ENCODE measurements at places on chromosomes 7 and 10.

DNA sequence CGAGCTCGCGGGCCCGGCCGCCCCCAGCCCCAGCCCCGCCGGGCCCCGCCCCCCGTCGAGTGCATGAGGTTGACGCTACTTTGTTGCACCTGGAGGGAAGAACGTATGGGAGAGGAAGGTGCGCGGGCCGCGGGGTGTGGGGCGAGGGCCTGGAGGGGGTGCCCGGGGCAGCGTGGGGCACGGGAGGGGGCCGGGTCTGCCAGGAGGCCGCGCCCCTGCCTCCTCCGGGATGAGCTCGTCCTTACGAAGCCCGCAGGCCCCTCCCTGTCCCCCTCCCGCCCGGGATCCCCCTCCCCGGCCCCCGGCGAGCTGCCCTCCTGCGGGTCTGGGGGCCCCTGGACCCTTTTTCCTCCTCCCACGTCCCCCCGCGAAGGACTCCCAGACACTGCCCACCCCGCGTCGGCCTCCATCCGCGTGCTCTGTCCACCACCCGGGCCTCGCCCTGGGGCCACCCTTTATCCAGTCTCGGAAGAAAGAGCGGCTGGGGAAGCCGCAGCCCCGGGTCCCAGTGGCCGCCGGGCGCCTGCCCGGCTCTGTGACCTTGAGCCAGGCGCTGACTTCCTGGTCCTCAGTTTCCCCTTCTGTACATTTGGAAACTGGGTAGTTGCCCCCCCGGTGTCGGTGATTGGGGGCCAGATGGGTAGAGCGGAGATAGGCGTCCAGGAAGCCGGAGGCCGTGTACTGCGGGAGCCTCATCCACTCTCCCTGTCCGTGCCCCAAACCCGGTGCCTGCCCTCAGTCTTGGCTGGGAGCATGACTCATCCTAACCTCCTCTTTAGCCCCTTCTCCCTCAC lies 521 bp downstream of the LIMK1 start:
- DNase-seq = no peak

DNA sequence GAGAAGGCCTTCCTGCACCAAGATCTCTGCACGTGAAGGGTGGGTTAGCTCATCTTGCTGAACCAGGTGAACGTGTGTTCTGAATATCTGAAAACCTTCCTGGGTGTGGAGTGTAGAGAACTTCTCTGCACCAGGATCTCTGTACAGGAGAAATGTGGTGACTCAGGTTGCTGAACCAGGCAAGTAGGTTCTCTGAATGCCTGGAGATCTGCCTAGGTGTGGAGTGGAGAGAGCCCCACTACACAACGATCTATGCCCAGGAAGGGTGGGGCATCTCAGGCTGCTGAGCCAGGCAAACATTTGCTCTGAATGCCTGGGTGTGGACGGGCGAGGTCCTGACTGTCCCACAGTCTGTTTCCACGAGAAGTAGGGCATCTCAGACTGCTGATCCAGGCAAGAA lies 1002.3 kb upstream of the KCND2 start:
- DNase-seq = no peak

DNA sequence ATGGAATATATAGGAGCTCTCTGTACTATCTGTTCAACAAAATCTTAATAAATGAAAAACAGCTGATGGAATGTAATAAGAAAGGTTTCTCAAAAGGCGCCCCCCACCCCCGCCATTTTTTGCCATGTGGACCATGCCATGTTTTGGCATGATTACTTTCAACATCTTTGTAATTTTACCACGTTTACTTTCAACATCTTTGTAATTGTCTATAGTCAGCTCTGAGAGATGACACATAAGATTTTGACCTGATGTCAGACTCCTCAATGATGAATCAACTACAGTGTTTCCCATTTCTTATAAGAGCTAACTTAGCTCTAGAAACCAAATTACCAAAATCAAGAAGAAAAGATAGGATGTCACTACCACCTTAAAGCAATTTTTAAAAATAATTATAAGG lies 144.9 kb upstream of the AHR start:
- DNase-seq = no peak

- DNase-seq = no peak
Measured at GRCh38 chr7:150737265-150738055, at the start of gene GIMAP5. GIMAP5 (plus strand) TSS chr7:150737418; CDS start chr7:150740885, 3,467 bp downstream.

- no peak for DNase-seq
Measured at GRCh38 chr7:44383566-44383965, 58.2 kb upstream of the CAMK2B start.

GRCh38 chr7:10855583-10855982 lies 118.1 kb upstream of the PHF14 start:
- DNase-seq = no peak

DNA sequence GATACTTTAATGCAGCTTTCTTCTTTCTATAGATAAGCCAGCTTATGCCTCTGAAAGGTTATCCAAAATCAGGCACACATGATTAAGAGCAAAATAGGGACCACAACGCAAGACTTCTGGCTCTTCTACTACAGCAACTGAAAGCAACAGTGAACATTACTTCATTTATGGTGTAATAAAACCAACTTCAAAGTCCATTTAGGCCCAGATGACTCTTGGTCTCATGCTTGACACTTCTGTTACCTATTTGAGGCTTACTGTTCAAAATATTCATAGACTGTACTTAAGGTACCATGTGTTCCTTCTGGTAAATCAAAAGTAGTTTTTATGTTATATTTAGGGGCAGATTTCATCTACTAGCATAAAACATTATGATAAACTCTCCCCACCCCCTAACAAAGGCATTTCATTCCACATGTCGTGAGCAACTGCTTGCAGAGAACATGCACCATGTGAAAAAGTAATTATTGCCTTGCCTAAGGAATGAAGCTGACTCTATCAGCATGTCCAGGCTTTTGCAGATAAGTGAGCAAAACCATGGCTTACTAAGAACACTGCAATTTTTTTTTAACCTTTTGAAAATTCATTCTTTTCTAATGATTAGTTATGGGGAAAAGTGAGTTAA lies 154.9 kb upstream of the ITGB1 start:
- DNase-seq = no peak

DNA sequence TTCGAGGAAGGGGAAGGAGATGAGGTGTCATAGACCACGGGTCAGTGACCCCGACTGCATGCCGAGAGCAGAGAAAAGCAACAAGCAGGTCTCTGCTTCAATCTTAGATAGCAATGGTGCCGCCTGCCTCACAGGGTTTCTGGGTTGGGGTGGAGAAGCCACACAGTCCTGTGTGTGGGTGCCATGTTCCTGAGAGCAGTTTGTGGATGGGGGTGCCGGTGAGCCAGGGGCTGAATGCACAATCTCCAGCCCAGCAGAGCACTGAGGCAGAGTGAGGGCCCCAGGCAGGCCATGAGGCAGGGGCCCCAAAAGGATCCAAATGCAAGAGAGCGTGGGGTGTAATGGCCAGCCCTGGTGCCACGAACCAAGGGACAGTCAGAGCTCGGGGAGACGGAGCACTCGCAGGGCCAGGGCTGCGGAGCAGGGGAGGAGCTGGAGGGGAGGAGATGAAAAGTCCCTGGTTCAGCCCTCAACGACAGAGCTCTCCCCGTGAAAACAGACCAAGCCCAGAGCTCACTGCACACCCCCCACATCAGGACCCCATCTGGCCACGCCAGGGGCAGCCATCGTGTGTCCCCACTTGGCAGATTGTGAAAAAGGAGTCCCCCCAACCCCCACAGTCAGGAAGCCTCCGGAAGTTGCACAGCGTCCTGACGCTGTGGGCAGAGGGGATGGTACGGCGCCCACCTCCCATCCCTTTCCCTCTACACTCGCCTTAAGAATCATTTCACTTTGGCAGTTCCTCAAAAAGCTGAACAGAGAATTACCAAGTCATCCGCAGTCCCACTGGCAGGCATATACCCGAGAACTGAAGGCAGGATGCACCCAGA lies 19.9 kb downstream of the WDR86 start:
- no peak for DNase-seq

DNA sequence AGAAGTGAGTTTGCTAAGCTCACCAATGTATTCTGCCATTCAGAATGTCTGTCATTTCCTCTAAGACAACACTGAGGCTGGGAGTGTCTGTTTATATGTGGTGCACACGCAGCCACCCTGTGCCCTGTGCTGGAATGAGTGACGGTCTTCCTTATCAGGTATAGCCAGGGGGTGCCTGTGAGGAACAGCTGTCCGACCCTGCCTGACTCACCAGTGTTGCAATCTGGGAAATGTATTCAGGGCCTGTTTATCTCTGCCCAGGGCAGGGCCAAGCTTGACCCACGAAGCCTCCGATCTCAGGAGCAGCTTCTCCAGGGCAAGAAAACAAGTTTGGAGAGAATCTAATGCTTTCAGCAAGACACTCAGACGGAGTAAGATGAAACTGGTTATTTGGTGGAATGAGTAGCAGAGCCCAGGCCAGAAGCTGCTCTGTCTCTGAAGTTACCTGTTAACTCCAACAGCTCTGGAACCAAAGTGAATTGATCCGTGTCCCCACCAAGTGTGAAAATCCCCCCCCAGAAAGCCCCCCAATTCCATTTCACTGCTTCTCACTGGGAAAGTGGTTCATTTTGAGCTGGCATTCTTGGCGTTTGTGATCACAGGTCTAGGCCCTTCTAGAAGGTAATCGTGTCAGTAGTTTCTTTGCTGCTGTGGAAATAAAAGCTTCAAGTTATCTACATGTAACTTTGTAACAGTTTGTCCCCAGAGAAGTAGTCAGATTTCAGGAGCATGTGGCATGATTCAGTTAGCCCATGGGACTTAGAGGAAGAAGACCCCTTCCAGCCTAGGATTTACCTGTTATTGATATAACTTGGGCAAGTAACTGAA lies 6.1 kb upstream of the UBE2H start:
- DNase-seq = no peak

GRCh38 chr10:1059902-1060301 lies 3.7 kb downstream of the WDR37 start:
- DNase-seq = no peak

DNA sequence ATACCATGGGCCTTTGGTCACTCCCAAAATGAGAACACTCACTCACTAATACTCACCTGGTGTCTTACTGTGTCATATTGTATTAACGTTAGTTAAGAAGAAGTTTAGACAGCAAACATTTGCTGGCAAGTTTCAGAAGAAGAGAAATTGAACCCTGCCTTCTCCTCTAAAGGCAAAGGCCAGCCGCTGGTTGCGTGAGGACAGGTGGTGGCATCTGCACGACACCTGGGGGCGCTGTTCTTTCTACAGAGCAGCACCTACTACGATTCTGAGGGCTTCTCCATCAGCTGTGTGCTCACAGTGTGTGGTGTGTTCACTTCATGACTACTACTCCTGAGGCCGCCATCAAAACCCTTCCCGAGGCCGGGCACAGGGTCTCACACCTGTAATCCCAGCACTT lies 17.9 kb upstream of the CLEC2L start:
- DNase-seq = no peak

DNA sequence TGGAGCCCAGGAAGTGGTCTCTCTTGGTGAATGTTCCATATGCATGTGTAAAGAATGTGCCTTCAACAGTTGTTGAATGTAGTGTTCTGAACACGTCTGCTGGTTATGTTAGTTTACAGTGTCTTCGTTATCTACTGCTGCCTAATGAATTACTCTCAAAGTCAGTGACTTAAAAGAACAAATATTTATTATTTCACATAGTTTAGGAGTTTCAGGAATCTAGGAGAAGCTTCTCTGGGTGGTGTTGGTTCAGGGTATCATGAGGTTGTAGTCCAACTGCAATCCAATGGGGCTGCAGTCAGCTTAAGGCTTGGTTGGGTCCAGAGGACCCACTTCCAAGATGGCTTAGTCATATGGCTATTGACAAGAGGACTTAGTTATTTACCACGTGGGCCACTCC lies 36.6 kb upstream of the IGFBP3 start:
- DNase-seq = no peak

DNA sequence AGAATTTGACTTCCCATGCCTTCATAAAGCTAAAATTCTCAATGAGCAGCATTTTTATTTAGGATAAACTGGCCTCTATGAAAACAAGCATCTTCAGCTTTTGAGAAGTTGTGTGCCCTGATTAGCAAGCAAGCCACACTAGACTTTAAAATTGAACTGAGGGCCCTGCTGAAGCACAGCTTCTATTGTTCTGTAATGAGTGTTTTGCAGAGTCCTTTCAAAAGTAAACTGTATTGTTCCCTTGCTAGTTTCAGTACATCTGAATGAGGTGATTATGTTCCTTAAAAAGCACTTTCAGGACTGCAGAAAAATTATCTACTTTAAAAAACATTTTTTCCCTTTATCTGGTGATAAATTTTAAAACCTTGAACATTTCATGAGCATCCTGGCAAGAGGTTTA lies 113.3 kb upstream of the PRPS1L1 start:
- DNase-seq = no peak

DNA sequence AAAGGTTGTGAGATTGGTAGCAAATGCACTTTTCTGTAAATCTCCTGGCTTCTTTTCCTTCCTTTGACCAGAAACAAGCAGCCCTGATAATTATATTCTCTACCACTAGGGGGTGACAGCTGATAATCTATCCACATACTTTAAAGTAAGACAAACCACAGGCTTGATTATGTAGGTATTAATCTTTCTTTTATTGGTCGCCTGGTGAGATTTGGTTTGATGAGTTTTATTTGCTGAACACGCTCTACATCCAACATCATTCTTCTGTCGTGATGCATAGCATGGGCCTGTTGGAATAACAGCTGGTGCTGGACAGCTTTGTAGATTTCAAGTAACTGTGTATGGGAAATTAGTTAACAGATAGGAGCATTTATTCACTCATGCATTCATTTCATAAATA lies 63.5 kb downstream of the ZNF365 start:
- DNase-seq = no peak

- no peak for DNase-seq
Measured at GRCh38 chr7:158109364-158110033, 478.1 kb downstream of the PTPRN2 start.

DNA sequence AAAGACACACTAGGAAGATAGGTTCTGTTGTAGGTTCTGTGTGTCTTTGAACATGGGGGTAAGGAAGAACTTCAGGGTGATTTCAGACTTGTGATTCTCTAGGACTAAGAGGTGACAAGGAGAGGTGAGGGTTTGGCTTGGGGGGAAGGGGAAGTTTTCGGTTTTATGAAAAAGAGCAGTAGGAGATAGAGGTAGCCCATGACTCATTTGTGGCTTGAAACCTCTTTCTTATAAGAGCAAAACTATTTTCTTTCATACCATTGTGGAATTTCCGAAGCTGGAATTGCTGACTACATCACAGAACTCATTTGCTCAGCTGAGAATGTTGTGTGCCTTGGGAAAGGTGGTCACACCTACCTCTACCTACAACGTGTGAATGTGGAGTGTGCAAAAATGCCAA lies 39.6 kb upstream of the IKZF1 start:
- no peak for DNase-seq

DNA sequence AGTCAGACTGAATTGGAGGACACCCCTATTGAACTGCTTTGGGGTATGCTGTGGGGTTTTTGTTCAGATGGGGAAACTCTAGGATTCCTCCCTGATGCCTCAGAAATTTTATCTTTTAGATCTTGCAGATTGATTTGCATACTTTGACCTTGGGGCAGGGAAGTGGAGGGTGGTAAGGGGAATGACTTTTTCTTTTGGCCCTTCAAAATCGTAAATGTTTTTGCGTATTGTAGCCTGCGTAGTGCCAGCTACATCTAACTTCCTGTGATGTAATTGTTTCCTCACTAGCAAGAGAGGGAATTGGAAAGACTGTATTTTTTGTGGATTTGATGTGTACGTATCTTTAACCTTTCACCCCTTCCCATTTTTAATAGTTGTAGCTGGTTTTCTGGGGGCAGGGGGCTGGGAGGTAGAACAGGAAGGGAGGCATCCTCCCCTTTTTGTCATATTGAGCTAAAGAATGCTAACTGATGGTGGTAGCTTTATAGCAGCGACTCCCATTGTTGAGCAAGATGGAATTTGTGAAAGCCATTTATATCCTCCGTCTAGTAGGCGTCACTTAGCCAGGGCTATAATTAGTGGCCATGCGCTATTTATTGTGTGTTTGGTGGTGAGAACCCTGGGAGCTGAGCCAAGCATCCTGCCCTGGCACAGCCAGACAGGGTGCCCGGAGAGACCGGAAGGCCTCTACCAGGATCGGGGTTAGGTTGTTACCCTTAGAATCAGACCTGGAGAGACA lies 11.3 kb downstream of the DUSP5 start:
- no peak for DNase-seq
